ENCODE measurements at places on chromosomes 5 and 9.

GRCh38 chr5:120678279-120678678 lies 214.2 kb downstream of the PRR16 start:
- DNase-seq = no peak

GRCh38 chr9:33111631-33112030 lies 35.2 kb upstream of the SMU1 start:
- DNase-seq = no peak

- no peak for DNase-seq
These were observed 6.9 kb downstream of the FAM163B start for GRCh38 chr9:133602277-133602676.

DNA sequence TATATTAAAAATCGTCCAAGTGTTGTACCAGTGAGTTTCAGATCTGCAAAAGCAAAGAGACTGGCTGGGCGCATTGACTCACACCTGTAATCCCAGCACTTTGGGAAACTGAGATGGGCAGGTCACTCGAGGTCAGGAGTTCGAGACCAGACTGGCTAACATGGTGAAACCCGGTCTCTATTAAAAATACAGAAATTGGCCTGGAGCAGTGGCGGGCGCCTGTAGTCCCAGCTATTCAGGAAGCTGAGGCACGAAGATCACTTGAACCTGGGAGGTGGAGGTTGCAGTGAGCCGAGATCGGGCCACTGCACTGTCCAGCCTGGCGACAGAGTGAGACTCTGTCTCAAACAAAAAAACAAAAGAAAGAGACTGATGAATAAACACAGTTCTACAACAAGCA lies 18.3 kb upstream of the B4GALT1 start:
- no peak for DNase-seq

GRCh38 chr5:135916638-135917263 lies 21.1 kb upstream of the IL9 start:
- DNase-seq = no peak

DNA sequence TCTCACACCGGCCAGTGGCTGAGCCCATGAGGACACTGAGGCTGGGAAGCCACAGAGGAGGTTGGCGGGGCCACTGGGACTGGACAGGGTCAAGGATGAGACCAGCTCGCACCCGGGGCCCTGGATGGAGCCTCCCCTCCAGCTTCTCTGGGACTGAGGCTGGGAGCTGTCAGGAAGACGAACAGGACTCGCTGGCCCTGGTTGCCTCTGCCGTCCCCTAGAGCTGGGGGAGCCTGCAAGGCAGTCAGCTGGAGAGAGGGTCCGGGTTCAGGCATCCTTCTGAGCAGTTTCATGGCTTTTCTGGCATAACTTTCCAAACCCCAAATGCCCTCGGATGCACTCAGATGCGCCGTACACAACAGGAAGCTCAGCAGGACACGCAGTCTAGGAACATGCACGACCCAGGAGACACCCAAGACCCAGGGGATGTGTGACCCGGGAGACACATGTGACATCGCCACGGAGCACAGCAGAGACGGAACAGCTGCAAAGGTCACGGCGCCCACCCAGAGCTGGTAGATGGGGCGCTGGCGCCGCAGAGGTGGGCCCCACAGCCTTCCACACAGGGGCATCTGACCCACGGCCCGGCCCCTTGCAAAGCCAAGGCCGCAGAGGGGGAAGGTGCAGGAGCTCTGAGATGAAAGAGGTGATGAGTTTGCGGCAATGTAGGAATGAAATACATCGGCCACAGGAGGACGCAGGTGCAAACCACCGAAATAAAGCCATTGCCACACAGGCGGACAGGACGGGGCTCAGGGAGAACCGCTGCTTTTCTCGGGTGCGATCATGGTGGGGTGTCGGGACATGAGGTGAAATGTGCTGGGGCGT lies 17.1 kb downstream of the TPPP start:
- DNase-seq = no peak

DNA sequence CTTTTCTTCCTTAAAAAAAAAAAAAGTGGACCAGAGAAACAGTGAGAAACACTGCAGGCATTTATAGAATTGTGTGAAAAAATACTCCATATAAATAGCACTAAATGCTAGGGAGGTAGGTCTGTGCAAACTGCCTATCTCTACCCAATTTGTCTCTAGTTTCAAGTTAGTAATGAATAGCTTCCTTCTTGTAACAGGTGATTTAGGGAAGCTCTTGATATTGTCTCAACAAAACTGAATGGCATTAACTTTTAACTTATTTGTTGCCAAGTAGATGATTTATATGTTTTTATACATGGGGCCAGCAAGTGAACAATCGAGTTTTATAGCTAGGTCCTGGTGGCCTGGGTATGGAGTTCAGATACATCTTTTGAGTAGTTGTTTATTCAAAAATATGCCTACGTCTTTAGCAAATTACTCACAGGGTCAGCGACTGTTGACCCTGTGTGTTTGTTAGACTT lies 283.6 kb downstream of the NR3C1 start:
- no peak for DNase-seq

- DNase-seq = no peak
These were observed 127.8 kb downstream of the SV2C start for GRCh38 chr5:76210946-76211345.

GRCh38 chr5:127562252-127562651 lies 44.8 kb downstream of the PRRC1 start:
- DNase-seq = no peak

- peak; percentile 42 for DNase-seq
These were observed 8.0 kb downstream of the NTNG2 start for GRCh38 chr9:132169672-132170392.

DNA sequence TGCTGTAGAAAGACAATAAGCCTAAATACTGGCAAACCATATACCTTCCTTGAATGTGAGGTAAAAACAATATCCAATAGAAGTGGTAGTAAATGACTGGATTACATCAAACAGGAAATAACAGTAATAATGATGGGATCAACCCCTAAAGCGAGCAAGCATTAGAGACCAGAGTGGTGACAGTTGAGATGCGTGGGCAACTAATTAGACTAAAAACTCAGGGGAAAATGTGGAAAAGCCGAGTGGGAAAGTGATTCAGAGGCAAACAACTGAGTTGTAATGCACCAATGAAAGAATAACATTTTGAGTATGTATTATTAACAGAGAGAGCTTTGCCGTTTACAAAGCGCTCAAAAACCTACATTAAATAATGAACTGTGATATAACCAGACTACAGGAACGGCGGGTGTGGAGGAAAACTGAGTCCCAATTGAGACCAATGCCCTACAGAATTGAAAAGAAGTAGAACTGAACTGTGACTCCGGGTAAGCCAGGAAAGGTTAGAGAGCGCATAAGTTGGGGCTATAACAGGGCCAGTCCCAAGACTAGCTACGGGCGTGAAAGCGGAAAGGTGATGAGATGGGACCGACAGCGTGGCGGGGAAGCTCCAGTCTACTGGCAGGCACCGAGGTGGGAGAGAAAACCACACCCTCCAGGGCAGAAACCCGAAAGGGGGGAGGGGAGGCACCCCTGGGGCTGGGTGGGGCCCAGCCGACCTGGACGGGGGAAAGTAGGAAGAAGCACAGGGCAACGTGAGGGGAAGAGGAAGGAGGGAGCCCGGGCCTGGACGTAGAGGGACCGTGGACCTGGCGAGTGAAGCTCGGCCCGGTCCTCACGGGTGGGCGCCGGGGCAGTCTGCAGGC lies 592 bp downstream of the UBAP2 start:
- peak; percentile 41 for DNase-seq

DNA sequence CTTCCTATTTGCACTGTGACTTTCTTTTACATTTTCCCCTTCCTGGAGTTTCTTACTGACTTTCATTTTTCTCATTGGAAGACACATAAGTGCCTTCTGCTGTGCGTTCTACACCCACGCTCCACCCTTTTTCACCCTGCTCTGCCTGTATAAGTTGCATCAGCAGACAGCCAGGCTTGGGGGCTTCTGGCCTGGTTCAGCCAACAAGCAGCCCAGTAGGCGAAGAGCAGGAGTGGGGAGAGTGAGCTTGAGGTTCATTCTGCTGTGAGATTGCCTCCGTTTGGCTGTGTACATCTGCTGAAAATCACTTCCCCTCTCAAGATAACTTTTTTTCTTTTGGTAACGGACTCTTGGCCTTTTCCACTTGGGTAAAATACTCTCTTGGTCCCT lies 38.4 kb downstream of the RASGRF2 start:
- no peak for DNase-seq

GRCh38 chr5:74954919-74955318 lies 88.7 kb upstream of the FAM169A start:
- DNase-seq = no peak

GRCh38 chr5:129771058-129771838 lies 23.4 kb downstream of the MINAR2 start:
- DNase-seq = peak; percentile 17

DNA sequence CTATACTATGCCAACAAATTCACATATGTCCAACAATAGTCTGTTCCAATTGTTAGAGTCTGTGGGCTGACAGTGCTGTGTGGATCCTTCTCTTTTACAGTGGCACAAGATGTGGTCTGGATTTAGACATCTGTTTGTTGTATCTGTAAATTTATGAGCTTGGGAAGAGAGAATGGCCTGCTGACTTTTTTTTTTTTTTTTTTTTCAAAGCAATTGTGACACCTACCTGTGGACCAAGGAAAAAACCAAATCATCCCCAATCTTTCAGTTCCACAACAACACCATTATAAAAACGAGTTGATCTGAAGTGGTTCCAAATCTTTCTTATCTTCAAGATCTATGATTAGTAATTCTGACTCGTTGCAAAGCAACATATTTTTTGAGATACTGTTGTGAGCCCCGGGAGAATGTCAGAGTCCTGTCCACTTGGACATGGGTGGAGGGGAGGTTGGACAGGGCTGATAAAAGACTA lies 4.9 kb downstream of the IRX2 start:
- no peak for DNase-seq

DNA sequence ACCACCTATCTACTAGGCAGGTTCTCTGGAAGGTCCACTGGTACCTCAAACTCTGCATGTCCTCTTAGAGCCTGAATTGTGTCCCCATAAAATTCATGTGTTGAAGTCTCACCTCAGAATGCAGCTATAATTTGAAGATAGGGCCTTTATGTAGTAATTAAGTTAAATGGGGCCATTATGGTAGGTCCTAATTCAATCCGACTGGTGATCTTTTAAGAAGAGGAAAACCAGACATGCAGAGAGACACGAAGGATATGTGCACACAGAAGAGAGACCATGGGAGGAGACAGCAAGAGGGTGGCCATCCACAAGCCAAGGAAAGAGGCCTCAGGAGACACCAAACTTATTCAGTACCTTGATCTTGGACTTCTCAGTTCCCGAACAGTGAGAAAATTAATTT lies 345.4 kb downstream of the ENC1 start:
- no peak for DNase-seq

DNA sequence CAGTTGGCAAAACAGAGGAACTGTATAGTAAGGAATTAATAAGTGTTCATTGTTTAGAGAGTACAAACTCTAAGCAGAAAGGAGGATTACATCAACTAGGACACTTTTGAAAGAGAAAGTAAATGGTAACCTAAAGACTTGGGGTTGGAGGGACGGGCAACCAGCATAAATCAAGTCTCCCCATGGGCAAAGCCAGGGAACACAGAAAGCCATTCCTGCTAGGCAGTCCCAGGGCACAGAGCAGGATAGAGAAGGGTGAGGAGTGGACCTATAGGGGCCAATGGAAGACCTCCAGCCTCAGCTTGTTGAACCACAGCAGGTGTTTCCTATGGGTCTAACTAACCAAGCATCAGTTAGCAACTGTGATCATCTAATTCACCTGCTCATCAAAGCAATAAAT lies 9.2 kb upstream of the ERAP1 start:
- DNase-seq = no peak

GRCh38 chr5:89216606-89217005 lies 333.6 kb upstream of the MEF2C start:
- no peak for DNase-seq

GRCh38 chr5:61631438-61631941 lies 299.4 kb downstream of the ZSWIM6 start:
- no peak for DNase-seq

DNA sequence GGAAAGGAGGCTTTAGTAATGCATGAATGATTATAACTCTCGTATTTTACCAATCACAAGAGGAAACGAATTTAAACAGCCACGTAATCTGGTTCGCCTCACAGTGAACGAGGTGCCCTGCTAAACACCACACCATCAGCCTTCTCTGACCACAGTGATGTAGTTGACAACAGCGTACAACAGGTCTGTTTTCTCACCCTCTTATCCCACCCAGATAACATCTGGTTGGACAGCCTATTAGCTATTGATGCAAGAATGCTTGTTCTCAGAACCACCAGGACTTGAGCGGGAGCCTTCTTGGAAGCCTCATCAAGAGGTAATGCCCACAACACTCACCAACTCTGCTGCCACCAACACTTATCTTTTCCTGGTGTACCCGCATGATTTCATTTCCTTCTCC lies 23.3 kb downstream of the SLC1A3 start:
- no peak for DNase-seq

GRCh38 chr9:101417389-101417788 lies 18.2 kb downstream of the ALDOB start:
- no peak for DNase-seq

DNA sequence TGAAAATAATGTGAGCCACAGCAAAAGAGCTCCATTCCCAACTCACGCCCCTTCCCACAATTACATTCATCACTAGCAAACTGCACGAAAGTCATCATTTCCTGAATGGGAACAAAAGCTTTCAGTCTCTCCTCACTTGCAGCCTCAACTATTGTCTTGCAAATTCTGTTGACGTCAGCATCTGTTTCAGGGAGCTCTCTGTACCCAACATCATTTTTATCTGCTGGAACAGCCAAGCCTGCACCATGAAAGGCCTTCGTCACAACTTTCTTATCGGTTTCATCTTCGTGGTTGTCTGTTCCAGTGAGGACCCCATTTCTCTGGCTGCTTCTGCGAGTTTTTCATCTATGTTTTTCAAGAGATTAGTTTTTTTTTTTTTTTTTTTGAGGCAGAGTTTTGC lies 14.3 kb upstream of the RNF130 start:
- no peak for DNase-seq

- no peak for DNase-seq
These were observed 26.6 kb upstream of the CREBRF start for GRCh38 chr5:173029499-173029921.

GRCh38 chr9:68794898-68795297 lies 89.9 kb downstream of the PIP5K1B start:
- DNase-seq = no peak

DNA sequence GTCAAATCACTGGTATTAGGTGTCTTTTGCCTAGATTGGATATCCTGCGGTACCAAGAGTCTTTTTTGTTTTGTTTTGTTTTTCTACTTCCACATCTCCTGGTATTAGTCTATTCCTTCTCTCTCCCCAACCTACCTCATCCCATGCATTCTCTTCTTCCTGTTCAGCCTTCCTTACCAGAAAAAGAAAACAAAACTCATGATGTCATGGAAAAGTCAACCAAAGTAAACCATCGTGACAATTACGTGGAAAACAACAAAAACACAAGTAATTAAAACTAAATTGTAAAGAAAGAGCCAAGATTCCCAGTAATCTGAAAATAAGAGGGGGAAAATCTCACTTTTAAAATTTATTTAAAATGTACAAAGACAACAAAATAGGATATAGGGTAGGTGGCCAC lies 38.3 kb downstream of the TMEM167A start:
- no peak for DNase-seq

GRCh38 chr9:8365029-8365428 lies 565.5 kb upstream of the DMAC1 start:
- DNase-seq = peak; percentile 13
